ENCODE measurements at places on chromosomes 7 and 10.

GRCh38 chr7:140623980-140624379 lies 16.6 kb downstream of the DENND2A start:
- DNase-seq: no peak

DNA sequence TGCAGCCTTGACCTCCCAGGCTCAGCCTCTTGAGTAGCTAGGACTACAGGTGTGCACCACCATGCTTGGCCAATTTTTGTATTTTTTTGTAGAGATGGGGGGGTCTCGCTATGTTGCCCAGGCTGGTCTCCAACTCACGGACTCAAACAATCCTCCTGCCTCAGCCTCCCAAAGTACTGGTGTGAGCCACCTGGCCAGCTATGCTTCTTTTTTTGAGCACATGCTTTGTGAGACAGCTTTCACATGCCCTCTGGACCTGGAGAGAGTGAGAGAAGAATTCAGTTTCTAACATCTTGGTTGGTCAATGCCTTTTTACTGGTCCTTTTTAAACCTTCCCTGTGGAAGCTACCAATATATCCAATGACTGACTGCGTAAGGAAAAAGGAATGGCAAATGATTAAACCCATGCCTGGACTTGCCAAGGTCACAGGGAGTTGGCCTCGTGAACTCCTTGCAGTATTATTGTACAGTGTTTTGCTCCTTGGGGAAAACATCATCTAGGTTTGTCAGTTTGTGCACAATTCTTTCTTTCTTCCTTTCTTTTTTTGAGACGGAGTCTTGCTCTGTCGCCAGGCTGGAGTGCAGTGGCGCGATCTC lies 6.2 kb upstream of the FOXK1 start:
- DNase-seq: no peak

DNA sequence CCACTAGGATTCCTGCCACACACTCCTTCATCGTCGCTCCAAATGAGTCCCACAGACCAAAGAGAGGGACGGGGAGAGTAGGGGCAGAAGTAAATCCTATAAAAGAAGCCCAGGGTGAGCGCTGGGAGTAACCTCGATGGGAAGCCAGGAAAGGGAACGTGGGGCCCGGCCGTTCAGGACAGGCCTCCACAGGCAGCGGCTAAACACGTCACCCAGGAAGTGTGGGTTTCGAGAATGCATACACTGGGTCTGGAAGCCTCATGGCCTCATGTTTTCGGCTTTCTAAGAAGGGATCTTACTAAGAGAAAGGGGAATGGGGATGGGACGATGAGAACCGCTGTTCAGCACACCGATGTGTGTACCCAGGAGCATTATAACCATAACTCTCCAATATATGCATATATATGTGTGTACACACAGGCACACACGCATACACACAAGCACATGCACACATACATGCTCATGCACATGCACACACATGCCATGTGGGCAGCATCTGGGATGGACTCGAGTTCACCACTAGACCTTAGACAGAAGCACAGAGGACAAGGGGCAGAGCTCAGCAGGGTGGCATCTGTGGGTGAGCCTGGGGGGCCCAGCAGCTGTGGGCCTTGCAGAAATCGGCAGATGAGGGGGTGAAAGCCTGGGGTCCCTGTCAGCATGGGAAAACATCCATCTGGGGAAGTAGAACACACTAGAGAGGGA lies 14.8 kb upstream of the CNPY1 start:
- no peak for DNase-seq

- DNase-seq: peak; percentile 89
These were observed 29.3 kb upstream of the GIMAP8 start for GRCh38 chr7:150420987-150421674.

GRCh38 chr7:129295015-129295423 lies 70.2 kb downstream of the AHCYL2 start:
- peak; percentile 34 for DNase-seq

DNA sequence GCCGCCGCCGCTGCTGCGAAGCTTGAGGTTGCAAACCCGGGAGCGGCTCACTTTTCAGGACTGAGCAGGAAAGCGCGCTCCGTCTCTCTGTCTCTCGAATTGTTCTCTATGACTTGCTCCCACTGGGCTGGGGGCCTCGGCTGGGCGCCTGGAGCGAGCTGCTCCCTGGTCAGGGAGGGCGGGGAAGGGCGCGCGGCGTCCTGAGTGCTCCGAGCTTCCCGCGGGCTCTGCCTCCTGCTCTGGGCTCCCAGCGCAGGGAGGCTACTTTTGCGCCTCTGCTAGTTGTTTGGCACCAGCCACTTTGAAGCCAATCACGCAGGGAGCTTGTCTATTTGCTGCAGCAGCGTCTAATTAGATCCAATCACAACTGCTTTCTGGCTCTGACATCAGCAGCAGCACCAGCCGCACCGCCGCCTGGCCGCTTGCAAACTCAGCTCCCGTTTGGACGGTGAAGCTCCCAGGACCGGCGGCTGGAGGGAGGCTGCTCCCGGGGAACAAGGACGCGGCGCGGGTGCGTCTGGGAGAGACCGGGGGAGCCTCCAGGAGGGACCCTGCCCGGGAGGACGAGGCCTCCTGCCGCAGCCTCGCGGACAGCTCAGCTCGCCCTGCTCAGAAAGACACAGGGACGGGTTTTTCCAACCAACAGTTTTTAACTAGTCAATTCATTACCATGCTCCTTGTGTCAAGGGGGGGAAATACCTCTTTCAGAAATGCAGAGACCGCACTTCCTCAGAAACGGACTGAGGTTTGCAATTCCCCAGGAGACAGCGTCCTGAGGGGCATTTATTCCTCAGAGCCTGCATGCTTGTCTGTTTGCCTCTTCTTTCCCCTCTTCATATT lies at the start of gene ADARB2:
Gene ADARB2 (minus strand): TSS at position 304 of the 840 bp plus-strand sequence.
- DNase-seq: no peak

DNA sequence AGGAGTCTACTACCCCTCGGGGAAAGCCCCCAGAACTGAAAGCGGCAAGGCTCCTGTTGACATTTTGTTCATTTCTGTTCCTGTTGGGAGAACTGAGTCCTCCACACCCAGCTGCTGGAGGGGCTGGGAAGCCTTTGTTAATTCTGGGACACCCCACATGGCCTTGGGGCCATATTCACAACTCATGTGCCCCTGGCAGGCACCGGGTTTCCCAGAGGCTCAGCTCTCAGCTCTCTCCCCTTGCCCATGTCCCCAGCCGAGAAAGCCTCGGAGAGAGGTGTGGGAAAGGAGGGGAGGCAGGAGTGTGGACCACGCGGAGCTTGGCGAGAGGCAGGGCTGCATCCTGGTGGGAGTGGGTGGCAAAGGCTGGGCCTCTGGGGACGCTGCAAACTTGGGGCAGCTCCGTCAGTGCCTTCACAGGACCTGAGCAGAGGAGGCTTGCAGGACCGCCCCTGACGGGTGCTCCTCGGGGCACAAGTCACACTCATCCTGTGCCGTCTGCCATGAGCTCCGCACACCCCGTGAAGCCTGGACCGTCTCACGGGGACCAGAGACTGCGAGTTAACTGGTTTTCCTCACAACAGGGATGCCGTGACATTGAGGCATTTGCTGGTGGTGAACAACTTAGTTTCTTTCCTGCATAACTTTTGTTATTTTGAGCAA lies 140.9 kb downstream of the DNAJB6 start:
- DNase-seq: no peak

GRCh38 chr10:86648704-86649427 lies 5.5 kb upstream of the OPN4 start:
- no peak for DNase-seq

DNA sequence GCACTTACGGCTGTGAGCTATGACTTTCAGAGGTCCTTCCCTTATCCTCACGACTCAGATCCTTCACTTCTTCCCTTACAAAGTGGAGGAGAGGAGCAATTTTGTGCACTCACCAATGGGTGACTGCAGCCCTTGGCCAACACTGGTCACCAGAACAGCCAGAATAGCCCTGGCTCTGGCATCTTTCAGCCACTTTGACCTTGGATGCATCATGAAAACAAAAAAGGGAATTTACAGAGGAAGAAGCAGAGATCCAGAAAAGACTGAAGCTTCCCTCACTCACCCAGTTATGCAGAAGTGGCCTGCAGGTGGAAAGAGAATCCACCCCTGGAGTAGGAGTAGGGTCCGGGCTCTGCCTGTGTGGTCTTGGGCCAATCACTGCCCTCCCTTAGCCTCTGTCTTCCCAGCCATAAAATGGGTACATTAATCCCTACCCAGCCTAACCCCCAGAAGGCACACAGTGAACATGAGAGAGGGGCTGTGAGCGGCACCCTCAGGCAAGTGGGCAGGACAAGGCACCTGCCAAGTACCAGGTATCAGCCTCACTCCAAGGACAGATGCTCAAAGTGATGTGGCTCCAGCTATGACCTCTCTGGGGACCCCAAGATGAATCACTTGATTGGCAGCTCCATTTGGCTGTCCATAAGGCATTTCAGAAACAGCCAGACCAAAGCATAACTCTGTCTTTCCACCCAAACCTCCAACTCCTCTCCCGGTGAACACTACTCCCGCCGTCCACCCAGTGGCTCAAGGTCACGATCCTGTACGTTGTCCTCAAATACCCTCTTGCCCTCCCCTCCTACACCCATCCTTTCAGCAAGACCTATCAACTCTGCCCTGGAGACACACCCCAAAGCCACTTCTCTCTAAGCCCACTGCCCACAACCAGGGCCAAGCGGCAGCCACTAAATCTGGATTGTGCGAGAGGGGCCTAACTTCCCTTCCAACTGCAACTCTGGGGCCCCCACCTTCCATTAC lies 129.8 kb upstream of the ZMIZ1 start:
- no peak for DNase-seq

- no peak for DNase-seq
These were observed 1239.3 kb downstream of the TYW1 start for GRCh38 chr7:68235937-68236336.

DNA sequence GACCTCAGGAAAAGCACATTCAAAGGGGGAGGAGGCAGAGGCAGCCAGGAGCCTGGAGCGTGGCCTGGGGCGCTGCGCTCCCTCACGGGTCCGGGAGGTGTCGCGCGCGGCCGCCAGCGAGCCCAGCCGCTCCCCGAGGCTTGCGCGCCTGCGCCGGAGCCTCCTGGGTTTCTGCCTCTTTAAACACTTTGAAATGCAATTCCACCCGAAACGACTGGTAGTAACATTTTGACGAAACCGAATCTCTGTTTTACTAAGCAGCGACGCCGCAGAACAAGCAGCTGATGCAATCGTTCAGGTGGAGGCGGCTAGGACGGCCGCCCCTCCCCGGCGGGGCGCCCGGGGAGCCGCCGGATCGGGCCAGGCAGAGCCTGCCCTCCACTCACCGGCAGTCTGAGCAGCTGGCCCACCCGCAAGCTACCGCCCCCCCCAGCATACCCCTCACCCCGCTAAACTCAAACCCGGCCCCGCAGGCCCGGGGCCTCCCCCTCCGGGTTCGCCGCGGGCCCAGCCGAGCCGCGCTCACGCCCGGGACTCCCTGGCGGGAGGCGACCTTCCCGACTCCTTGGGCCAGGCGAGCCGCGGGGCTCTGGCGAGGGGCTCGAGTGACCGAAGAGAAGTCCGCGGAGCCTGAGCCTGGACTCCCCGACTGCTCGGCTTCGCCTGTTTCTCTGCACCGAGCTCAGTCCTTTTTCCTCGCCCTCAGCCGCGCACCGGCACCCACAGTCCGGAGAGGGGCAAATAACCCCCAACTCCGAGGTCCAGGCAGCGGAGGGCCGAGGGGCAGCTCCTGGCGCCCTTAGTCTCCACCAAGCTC lies 3.2 kb downstream of the MKX start:
- no peak for DNase-seq

GRCh38 chr10:9957351-9957750 lies 1060.3 kb upstream of the CELF2 start:
- no peak for DNase-seq

- DNase-seq: no peak
These were observed 282.1 kb downstream of the CXCL12 start for GRCh38 chr10:44102726-44103255.

DNA sequence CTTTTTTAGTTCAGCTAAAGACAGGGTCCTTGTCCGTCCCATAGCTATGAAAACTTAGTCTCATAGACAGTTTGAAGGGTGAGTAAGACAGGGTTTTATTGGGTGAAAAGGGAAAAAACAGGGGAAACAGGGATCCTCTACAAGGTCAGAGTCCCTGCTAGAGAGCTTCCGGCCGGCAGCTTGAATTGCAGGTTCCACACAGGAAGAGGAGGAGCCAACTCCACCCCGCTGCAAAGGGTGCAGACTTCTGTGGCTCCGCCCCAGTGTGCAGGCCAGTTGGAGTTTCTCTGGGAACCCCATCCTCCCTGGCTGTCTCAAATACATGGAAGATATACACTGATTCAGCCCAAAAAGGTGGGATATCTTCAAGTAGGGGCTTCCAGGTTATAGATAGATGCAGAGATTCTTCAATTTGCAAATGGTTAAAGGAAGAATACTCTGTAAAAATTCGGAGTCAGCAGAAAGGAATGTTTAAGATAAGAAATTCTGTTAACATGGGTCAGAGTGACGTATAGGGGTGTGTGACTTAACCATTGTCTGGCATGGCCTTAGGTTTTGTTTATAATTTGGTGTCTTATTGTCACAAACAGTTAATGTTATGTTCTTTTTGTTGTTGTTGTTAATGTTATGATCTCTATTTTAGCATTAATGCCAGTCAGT lies 34.6 kb upstream of the HECW1 start:
- peak; percentile 25 for DNase-seq

DNA sequence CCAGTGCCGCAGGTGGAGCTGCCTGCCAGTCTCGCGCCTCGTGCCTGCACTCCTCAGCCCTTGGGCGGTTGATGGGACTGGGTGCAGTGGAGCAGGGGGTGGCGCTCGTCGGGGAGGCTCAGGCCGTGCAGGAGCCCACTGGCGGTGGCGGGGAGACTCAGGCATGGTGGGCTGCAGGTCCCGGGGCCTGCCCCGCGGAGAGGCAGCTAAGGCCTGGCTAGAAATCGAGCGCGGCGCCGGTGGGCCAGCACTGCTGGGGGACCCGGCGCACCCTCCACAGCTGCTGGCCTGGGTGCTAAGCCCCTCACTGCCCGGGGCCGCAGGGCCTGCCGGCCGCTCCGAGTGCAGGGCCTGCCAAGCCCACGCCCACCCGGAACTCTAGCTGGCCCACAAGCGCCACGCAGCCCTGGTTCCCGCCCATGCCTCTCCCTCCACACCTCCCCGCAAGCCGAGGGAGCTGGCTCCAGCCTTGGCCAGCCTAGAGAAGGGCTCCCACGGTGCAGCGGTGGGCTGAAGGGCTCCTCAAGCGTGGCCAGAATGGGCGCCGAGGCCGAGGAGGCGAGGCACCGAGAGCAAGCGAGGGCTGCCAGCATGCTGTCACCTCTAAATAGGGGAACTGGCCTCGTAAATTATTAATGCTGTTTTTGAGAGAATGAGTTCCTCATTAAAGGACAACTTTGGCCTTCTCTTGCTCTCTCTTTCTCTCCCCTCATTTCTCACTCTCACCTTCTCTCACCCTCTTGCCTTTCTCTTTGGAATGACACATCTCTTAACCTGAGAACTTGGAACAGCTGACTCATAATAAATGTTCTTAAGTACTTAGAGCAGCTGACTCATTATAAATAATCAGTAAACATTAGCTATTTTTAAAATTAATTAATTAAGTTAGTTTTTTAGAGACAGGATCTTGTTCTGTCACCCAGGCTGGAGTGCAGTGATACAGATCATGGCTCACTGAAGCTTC lies 4.9 kb downstream of the ACADSB start:
- no peak for DNase-seq
